ENCODE measurements at places on chromosomes 4 and X. TPM values are rescaled to one million over a fixed set of nuclear protein-coding genes. Genes with fewer than 3 reads are reported as not detected.

PF4V1 gene
- total RNA-seq = 3.4 TPM

DOK7 gene
- 1.0 TPM for total RNA-seq

SPANXC gene
- total RNA-seq = not detected

CXCR3 gene
- total RNA-seq = 6.5 TPM

VCX3A gene
- total RNA-seq = not detected

ADGRA3 gene
- 4.3 TPM for total RNA-seq

IQSEC2 gene
- 7.3 TPM for total RNA-seq

ABLIM2 gene
- 100 TPM for total RNA-seq

RS1 gene
- not detected for total RNA-seq

SRPK3 gene
- not detected for total RNA-seq

RP2 gene
- total RNA-seq = 26.5 TPM

FRMD7 gene
- not detected for total RNA-seq

TMPRSS11F gene
- not detected for total RNA-seq

NOCT gene
- total RNA-seq = 12.4 TPM

STK26 gene
- total RNA-seq = 19.3 TPM

CT45A5 gene
- total RNA-seq = not detected

TNIP3 gene
- total RNA-seq = 0.79 TPM

CXCL8 gene
- 0.58 TPM for total RNA-seq

- DNase-seq = no peak
Observed at GRCh38 chr4:76803522-76803921, 94.4 kb downstream of the SOWAHB start.

- DNase-seq = no peak
Observed at GRCh38 chr4:54872261-54872660, 214.5 kb downstream of the KIT start.

- DNase-seq = no peak
Observed at GRCh38 chr4:80515496-80515895, 180.0 kb downstream of the CFAP299 start.

DNA sequence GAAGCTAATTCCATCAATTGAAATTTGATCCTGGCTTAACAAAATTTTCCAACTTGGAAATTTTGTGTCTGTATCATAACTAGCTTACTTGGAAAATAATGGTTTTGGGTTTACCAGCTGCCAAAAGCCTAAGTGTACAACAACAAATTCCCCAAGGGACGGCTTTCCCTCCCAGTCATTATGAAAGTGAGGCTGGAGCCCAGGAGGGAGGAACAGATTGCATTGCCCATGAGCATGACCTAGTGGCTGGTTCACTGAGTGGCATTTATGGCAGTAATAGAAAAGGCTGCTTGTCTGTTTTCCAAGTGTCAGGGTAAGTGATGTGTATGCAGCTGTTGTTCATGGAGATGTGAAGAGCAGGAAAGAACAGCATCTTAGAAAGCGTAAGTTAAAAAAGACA is 70.8 kb upstream of the HHIP start:
- no peak for DNase-seq

- no peak for DNase-seq
Observed at GRCh38 chrX:113384628-113385027, 544.0 kb upstream of the AMOT start.

DNA sequence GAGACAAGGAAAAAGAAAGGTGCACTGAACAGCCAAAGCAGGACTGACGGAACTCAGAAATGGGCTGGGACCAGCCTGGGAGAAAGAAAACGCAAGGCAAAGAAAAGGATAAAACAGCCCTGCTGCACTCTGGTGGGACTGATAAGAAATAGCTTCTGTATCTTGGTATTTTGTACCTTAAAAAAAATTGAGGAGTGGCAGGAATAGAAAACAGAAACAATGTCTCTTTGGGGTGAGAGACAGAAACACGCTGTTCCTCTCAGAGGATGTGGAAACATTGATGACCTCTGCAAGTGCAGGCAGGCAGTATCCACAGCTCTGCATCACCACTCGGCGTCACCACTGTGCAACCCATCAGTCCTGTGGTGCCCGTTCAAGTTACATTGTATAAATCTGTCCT is 152.5 kb upstream of the SPRY1 start:
- DNase-seq = peak; percentile 72

GRCh38 chr4:15793506-15794363 is 15.6 kb downstream of the CD38 start:
- DNase-seq = no peak

DNA sequence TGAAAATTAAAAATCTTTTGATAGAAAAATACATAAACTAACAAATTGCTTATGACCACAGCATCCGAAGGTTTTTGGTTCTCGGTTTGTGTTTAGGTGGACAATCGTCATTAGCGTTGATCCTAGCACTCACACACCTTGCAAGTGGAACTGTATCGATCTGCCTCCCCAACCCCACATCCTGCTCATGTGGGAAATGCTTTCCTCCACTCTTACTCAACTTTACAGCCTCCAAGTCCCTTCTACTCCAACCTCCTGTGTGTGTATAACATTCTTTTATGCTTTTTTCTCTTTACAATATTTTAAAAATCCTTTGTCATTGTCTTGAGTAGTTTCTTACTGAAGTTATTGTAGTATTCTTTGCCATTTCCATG is 15.6 kb upstream of the TMEM131L start:
- no peak for DNase-seq

DNA sequence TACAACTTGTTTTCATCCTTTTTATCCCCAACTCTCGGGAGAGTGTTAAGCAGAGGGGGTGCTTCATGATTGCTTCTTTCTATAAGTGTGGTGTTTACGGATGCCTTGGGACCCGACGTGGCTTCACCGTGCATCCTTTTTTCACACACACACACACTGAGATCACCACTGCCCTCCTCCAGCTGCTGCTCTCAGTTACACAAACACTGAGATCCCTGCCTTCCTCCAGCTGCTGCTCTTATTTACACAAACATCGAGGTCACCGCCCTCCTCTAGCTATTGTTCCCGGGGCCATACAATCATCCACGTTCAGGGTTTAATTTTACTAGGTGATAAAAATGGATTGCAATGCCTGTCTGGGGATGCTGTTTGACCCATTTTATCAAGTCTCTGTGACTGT is 155.4 kb upstream of the FAM9B start:
- no peak for DNase-seq

DNA sequence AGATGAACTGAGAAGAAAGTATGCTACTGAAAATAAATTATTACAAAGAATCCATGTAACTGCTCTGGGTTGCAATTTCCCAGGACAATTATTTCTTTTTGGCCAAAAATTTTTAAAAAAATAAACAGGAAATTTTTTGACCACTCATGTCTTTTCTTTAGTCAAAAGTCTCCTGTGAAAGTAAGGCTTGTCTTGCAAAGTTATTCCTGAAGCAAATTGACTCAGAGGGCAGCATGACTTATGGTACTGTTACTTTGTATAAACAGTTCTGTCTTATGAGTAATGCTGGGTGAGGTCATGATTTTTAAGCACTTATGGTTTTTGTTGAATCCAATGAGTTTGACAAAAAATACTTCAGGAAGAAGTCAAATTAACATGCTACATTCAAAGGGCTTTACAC is 292.8 kb upstream of the ARSJ start:
- DNase-seq = no peak

DNA sequence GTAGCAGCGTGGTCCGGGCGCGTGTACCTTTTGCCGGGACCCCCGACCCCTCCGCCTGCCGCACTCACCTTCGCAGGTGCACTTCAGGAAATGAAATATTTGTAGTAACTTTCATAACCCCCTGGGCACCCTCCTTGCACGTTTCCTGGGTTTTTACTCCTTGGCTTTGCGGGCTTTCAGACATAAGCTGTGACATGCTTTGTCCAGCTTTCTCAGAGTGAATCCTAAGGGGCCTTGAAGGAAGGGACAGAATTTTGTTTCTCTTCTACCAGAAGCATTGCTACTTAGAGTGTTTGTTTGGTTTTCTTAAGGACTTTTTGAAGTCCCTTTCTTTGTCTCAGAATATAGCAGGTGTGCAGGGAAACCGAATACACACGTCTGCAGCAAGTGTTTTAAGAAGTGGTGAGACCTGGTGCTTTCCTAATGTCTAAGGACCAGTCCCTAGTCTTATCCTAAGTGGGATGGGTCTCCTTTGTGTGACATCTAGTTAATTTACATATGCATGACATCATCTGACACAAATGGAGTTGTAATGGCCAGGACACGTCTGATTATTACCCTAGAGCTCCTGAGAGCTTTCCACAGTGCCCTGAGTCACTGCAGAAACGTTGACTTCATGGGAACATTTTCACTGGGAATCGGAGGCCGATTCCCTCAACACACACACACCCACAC is 1.3 kb downstream of the FAM149A start:
- no peak for DNase-seq

- no peak for DNase-seq
Observed at GRCh38 chr4:183374950-183375555, 52.8 kb upstream of the CLDN24 start.

- DNase-seq = no peak
Observed at GRCh38 chr4:108155373-108155772, 13.4 kb downstream of the LEF1 start.

All from spleen (tissue), 13 donors.